ENCODE measurements at places on chromosomes 1 and 21.

- DNase-seq: no peak
Observed at GRCh38 chr1:117511273-117511672, 94.6 kb upstream of the TENT5C start.

DNA sequence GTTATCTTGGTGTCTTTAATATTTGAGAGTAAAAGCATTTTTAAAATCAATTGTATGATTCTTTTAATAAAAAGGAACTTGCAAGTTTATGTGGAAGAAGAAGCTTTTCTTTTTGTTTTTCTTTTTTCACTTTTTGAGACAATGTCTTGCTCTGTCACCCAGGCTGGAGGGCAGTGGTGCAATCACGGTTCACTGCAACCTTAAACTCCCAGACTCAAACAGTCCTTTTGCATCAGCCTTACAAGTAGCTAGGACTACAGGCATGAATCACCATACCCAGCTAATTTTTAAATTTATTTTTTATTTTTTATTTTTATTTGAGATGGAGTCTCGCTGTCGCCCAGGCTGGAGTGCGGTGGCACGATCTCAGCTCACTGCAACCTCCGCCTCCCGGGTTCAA, 34.1 kb downstream of the CMPK1 start:
- no peak for DNase-seq

DNA sequence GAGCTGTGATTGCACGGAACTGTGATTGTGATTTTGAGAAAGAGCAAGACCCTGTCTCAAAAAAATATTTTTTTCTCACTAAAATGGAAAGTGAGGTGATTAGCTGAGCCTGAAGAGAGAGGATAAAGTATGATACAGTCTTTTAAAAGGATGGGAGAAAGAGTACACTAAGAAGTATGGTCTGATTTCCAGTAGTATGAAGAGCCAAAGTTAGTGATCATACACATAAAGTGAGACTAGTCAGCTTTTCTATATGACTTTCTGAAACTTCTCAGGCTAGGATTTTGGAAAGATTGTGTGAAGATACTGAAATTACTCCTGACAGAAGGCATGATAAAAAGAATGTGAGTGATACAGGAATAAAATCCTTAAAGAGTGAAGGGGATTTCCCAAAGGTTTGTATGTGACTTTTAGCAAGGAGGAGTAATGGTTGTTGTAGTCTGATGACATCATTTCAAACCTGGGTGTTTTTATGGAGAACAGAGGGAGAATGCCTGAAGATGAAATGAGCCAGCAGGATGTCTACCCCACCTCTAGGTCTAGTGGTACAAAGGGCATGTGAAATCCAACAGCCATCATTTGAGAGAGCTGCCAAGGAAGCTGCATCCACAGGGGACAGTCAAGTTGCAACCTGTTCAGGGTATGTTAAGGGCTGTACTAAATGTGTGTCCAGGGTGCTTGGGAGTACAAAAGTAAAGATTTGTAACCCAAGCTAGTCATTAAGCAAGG, 157.7 kb downstream of the PIK3R3 start:
- DNase-seq: peak; percentile 2

DNA sequence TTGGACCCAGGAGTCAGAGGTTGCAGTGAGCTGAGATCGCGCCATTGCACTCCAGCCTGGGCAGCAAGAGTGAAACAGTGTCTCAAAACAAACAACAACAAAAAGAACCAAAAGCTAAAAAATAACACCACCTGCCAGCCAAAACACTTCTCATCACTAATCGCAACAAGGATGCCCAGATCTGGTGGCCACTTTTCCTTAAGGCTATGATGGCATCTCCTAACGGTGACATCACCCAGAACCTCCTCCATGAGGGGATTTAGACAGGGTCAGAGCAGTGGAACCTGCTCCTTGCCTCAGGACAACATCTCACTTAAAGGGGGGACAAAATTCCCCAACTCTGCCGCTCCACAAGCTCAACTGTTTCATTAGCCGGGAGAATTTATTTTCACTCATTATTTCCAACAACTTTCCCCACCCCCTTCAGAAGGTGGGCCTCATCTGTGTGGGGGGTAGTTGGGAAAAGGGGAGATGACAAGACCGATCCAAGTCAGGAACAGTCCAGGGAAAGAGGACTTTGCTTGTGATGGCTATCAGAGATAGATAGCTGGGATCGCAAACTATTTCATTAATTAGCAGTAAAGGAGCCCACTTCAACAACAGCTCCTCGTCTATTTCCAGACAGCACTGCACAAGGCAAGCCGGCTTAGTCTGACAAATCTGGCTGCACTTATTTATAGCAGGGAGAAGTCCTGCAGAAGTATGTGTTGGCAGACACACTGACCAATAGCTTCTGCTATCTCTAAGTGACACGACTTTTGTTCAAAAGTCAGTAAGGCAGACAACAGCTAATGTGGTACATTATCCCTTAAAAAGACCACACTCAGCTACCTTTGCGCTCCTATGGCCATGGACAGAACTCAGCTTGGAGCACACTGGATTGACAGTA, 2.6 kb downstream of the PABPC4 start:
- DNase-seq: peak; percentile 47

- DNase-seq: peak; percentile 56
Observed at GRCh38 chr1:42777852-42778251, 6.9 kb upstream of the TMEM269 start.

DNA sequence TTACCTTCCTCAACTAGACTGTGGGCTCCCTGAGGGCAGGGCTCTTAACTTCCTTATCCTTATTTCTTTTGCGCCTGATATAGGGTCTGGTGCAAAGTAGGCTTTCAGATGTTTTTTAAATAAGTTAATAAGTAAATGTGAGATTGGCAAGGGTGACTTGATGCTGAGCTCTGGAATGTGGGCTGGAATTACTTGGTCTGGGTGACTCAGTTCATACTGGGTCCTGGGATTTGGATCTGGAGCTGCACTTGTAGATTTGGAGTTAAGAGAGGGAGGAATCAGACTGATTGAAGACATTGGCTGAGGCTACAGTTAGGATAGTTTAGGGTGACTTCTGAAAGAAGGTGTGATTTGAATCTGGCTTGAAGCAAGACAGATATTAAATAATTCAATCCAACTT, 190.9 kb downstream of the GIPC2 start:
- DNase-seq: peak; percentile 36

Data from fibroblast of mammary gland (primary cell).